ENCODE measurements at places on chromosomes 13 and 19.

DNA sequence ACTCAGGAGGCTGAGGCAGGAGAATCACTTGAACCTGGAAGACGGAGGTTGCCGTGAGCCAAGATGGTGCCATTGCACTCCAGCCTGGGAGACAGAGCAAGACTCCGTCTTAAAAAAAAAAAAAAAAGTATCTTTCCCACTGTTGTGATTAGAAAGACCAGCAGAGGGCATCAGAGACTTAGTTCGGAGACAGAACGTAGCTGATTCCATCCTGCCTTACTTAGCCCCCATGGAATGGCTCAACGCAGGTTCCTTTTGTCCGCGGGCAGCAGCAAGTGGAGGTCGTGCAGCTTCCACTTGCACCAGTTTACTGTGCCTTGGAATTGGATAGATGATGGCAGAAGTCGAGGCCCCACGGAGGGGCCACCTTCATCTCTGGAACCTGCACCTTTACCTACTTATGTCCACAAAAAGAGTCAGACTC, 8.1 kb downstream of the TIMM29 start:
- DNase-seq, result peak; percentile 49

GRCh38 chr13:59356607-59357006, 807.1 kb downstream of the DIAPH3 start:
- DNase-seq, result no peak

DNA sequence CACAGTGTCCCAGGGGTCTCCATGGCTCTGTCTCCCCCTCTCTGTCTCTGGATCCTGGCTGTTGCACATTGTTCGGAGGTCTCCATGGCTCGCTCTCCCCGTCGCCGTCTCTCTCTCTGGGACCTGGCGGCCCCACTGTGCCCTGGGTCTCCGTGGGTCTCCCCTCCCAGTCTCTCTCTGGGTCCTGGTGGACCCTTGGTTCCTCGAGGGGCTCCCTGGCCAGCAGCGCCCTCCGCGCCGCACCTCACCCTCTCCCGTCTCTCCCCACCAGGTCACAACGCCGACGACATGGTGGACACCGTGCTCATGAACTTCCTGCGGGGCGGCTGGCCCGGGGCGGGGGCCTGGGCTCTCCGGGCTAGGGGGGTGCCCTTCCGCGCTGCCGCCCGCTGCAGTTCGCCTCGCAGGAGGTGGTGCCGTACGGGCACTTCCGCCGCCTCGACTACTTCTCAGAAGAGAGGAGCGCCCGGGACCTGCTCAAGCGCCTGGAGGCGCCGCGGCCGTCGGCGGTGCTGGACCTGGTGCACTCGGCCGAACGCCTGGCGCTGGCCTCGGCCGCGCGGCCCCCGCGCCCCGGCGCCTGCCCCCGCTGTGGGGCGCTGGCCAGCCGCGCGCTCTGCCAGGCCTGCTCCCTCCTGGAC, 29.1 kb downstream of the SIGLEC5 start:
- no peak for DNase-seq

DNA sequence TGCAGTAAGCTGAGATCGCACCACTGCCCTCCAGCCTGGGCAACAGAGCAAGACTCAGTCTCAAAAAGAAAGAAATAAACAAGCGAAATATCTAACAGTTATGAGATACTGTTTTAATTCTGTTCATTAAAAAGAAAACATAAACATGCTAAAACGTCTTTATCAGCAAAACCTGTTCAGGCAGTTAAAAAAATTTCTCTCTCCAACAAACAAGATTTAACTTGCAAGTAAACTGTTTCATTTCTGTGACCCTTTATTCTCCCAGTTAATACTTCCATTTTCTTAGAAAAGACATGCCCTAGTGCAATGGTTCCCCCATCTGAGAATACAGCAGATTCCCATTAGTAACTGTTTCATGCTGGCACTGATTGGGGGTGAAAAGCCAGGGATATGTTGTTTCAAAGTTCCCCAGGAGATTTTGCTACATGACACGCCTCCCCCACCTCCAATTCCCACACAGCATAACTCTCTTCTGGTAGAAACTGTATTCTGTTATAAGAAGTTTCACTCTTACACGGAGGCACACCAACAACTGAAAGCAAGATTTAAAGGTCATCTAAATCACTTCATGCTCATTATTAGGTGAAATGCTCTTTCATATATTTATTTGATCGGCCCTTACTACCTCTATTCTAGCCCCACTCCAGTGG, 24.4 kb downstream of the ELF1 start:
- DNase-seq, result no peak

DNA sequence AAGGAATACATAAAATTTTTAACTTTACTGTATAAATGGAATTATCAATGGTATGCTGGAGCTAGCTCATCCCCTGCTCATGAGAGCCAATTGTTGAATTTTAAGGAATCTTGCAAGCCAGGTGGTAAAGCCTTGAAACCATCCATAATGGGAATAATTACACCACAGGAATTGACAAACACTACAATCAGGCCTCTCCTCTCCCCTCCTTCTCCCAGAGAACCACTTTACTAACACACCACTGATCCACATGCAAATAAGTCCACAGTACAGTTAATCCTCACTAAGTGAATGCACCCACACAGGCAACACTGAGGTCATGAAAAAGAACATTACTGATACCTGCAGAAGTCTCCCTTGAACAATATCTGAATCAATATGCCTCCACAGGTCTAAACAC, 140.5 kb downstream of the KLF12 start:
- DNase-seq, result no peak

DNA sequence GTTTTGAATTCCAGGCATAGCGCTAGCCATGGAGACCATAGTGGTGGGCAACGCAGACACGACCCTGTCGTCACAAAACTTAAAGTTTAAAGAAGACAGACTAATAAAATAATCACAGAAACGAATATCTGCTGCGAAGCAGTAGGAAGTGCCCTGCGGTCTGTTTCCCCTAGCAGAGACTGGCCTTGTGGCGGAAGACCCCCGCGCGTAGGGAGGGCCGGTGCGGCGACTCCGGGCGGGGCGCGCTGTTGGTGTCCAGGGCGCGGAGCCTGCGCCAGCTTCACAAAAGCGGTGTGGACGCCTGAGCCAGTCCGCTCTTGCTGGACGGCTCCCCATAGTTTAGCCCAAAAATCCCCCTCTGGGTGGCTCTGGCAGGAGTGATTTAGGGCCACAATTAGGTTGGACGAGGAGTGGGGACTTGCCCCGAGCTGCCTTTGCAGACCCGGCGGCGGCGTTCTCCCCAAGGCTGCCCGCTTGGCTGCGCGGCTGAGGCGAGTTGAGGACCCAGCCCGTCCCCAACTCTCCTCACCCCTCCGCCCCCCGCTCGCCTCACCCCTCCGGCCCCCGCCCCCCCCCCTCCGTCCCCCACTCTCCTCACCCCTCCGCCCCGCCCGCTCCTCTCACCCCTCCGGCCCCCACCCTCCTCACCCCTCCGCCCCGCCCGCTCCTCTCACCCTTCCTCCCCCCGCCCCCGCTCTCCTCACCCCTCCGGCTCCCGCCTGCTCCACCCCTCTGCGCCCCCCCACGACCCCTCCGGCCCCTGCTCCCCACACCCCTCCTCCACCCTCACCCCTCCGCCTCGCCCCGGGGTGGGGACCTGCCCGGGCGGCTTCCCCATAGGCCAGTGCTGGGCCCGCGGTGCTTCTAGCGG, 14.2 kb upstream of the LATS2 start:
- no peak for DNase-seq

- peak; percentile 43 for DNase-seq
Measured at GRCh38 chr13:36858290-36858689, 39.3 kb downstream of the RFXAP start.

- DNase-seq, result no peak
Measured at GRCh38 chr19:30888937-30889336, 460.3 kb downstream of the TSHZ3 start.

DNA sequence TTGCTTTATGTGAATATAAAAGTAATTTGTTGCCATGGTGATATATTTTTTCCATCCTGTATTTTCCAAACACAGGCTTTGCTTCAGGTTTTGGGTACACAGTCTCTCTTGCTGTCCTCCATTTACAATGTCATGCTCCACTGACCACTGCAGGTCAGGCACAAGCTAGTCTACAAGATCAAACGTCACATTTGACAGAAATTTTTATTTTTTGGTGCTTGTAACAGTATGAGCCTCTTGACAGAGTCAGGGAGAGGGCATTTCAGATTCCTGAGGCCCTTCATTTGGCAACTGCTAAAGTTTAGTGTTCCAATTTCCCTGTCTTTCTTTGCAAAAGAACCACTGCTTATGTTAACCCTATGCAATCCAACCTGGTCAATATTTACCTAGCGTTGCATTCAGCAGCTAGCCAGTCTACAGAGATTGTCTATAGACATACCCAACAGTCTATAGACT, 175.0 kb downstream of the RFC3 start:
- DNase-seq, result no peak

DNA sequence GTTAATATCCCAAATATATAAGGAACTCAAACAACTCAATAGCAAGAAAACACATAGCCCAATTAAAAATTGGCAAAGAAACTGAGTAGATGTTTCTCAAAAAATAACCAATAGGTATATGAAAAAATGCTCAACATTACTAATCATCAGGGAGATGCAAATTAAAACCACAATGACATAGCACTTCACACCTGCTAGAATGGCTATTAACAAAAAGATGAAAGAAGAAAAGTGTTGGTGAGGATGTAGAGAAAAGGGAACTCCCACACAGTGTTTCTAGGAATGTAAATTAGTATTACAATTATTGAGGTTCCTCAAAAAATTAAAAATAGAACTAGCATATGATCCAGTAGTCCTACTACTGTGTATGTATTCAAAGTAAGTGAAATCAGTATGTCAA, 1212.8 kb downstream of the DIAPH3 start:
- no peak for DNase-seq

- no peak for DNase-seq
Measured at GRCh38 chr13:50631041-50631440, 212.5 kb downstream of the DLEU7 start.

DNA sequence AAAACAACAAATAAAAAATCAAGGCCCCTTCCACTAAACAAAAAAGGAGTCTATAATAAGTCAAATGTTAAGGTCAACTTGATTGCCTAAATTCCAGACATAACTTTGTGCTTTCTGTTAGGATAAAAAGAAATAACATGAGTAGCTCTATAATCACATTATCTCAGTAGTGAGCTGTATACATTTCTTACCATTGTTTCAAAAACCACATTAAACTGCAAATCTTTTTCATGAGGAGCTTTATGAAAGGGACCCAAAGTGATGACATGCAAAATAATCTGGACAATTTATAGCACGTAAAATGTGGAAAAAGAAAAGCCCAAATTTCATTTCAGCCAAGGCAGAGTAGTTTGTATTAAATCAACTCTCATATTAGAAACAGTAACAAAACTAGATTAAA, 269.2 kb downstream of the KLF12 start:
- no peak for DNase-seq

DNA sequence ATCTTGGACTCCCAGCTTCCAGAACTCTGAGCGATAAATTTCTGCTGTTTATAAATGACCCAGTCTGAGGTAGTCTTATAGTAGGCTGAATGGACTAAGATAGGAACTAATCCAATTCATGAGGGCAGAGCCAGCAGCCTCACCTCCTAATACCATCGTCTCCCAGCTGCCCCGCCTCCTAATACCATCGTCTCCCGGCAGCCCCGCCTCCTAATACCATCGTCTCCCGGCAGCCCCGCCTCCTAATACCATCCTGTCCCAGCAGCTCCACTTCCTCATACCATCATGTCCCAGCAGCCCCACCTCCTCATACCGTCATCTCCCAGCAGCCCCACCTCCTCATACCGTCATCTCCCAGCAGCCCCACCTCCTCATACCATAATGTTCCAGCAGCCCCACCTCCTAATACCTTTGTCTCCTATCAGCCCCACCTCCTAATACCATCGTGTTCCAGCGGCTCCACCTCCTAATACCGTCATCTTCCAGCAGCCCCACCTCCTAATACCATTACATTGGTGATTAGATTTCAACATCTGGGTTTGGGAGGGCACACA, 2.4 kb upstream of the ARGLU1 start:
- DNase-seq, result no peak

DNA sequence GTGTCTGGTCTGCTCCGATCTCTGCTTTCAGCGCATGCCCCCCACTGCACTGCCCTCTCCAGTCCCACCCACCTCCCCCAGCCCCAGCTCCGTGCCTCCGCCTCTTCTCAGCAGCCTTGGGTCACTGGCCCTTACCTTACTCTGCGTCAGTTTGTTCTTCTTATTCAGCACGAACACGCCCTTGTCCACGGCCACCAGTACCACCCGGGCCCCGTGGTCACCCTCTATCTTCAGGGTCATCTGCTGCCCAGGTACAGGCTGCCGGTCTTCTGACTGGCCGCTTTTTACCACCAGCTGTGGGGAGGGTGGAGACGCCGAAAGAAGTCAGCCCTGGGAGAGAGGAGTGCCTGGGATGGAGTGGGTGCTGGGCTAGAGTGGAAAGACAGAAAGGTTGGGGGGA, 10.9 kb downstream of the C3 start:
- DNase-seq, result no peak

DNA sequence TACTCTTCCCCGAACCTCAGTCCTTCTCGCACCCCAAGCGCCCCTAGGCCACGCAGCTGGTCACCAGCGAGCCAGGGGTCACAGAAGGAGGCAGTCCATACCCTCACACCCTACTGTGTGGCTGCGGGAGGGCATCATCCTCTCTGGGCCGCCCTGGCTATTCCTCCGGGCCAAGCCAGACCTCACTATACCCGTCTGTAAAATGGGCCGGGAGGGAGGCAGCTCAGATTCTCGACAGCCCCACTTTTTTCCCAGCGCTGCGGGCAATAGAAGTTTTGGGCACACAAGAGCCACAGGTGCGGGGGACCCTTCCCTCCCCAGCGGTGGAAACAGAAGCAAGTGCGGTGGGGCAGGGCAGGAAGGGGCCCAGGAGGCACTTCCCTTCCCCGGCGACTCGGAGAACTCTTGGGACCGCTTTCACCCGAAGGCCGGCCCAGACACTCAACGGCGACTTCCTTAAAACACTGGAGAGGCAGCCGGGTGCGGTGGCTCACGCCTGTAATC, 5.6 kb upstream of the ARRDC2 start:
- no peak for DNase-seq

GRCh38 chr19:45973553-45974338, at the start of gene NOVA2:
Gene NOVA2 (minus strand): TSS chr19:45973865. CDS start chr19:45973351, 514 bp downstream.
- DNase-seq, result peak; percentile 78

- no peak for DNase-seq
Measured at GRCh38 chr19:4911314-4911713, 2.0 kb downstream of the UHRF1 start.

- no peak for DNase-seq
Measured at GRCh38 chr19:1513499-1514294, 878 bp upstream of the ADAMTSL5 start.

- no peak for DNase-seq
Measured at GRCh38 chr19:41705393-41706174, 2.8 kb upstream of the CEACAM5 start.

Measured in midbrain (tissue), 1 donor.